ENCODE measurements at places on chromosomes 12 and 14. TPM values are rescaled to one million over a fixed set of nuclear protein-coding genes. Genes with fewer than 3 reads are reported as not detected.

Gene CLEC6A
- total RNA-seq, result not detected

- no peak for DNase-seq
These were observed 98.1 kb upstream of the LHX5 start for GRCh38 chr12:113569806-113570205.

DNA sequence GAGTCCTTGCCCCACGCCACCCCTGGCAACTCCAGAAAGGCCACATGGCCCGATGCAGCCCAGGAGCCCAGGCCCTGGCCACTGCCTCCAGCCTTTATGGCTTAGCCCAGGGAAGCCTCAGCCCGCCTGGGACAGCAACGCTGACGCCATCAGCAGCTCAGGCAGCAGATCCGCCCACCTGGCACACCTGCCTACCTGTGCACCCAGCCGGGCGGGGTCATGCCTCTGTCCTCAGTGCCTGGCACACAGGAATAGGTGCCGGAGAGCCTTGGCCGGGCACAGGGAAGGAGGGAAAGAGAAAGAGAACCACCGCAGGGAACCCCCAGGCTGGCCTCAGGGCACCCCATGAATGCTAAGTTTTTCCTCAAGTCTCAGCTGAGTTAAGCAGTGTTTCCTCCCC lies 21.1 kb downstream of the BEGAIN start:
- no peak for DNase-seq

- DNase-seq, result no peak
These were observed 215.8 kb downstream of the PCNX1 start for GRCh38 chr14:71122866-71123565.

- no peak for DNase-seq
These were observed 61.5 kb downstream of the KCNMB4 start for GRCh38 chr12:70427611-70428010.

DNA sequence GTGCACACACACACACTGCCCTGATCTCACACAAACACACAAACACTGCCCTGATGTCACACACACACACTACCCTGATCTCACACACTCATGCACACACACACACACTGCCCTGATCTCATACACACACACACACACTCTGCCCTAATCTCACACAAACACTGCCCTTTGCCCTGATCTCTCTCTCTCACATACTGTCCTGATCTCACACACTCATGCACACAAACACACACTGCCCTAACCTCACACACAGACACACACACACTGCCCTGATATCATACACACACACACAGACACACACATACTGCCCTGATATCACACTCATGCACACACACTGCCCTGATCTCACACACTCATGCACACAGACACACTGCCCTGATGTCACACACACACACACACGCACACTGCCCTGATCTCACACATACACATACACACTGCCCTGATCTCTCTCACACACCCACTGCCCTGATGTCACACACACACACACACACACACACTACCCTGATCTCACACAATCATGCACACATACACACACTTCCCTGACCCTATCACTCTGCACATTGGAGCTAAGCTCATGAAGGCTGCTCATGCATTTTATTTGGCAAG lies 97.6 kb upstream of the DIO3 start:
- no peak for DNase-seq

- no peak for DNase-seq
These were observed 161.1 kb downstream of the SUDS3 start for GRCh38 chr12:118537481-118537917.

Gene KLRC4
- not detected for total RNA-seq

DNA sequence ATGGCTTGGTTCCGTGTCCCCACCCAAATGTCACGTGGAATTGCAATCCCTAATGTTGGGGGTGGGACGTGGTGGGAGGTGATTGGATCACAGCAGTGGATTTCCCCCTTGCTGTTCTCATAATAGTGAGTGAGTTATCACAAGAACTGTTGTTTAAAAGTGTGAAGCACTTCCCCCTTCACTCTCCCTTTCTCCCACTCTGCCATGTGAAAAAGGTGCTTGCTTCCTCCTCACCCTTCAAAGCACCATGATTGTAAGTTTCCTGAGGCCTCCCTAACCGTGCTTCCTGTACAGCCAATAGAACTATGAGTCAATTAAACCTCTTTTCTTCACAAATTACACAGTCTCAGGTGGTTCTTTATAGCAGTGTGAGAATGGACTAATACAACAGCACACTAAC lies 5.3 kb upstream of the CEP128 start:
- DNase-seq, result no peak

Gene CTSG
- not detected for total RNA-seq

Gene KCNA5
- not detected for total RNA-seq

Gene ZFHX2
- total RNA-seq, result 11.0 TPM

DNA sequence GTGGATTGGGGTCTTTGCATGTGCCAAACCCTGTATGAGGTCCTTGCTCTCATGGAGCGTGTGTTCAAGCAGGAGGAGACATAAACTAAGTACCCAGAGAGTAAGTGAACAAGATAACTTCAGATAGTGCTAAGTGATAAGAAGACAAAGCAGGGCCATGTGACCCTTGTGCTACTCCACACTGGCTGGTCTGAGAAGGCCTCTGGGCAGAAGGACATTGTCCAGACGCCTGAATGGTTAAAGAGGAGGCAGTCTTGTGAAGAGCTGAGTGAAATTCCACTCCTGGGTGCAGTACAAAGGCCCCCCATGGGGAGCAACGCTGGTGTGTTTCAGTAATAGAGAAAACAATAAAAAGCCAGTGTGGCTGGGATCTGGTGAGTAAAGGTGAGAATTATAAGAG lies 93.3 kb upstream of the RIC8B start:
- DNase-seq, result no peak

GRCh38 chr12:103905730-103906349 lies 24.4 kb upstream of the HSP90B1 start:
- no peak for DNase-seq

GRCh38 chr12:115670869-115671268 lies 606.6 kb downstream of the MED13L start:
- no peak for DNase-seq

Data from neural crest cell (in vitro differentiated cells).